ENCODE measurements at places on chromosomes 2 and 18.

DNA sequence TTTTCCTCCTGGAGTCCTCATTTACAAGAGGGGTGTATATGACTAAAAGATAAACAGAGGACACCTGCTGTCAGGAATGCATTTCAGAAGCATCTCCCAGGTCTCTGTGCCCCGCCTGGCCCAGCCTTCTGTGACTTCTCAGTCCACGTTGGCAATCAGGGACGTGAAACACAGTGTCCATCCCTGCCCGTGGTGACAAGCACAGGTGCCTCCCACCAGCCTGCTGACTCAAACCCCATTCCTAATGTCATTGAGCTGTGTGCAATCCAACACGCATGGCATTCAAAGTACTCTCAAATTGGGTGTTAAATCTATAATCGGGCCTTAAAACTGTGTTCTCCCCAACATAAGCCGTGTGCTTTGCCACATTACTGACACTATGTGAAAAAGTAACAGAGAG is 343.2 kb downstream of the EIPR1 start:
- no peak for DNase-seq

- DNase-seq, result no peak
Measured at GRCh38 chr18:12336171-12336613, 28.2 kb downstream of the TUBB6 start.

- DNase-seq, result no peak
Measured at GRCh38 chr2:134150760-134151159, 103.1 kb upstream of the MGAT5 start.

DNA sequence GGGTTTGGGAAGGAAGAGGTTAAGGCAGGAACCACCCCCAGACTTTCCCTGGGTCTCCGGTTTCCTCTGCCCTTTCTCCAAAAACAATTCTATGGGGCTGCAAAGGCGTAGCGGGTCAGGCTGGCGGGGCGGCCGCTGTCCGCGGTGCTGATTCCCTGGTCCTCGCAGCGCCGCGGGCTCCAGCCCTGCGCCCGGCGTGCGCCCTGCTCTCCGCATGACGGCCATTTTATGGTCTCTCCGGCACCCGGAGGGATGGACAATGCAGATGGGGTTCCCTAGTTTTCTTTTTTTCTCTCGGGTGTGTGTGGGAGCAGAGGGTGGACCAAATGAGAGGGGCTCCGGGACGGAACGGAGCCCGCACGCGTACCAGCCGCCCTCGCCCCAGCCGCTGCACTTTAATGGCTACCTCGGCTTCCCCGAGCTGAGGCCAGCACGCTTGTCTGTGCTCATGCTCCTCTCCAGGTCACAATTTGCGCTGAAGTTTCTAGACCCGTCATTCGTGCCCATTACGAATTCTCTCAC is 1.6 kb downstream of the ST8SIA3 start:
- DNase-seq, result no peak

GRCh38 chr2:106561356-106561755 is 74.2 kb downstream of the CD8B2 start:
- no peak for DNase-seq

DNA sequence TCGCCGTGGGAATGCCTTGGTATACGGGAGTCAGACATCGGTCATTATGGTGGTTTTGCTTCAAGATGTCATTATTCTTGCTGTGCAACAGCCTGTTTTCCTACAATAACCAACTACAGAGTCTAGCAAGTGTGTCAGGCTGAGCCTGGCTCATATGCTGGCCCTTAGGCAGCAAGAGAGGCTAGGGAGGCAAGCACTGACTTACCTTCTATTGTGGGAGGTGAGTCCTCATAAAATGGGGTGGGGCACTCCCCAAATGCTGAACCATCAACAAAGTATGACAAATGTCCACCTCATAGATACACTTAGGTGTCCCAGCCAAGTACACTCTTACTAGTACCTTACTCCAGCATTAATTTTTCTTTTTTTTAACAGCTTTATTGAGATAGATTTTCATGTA is 77.0 kb upstream of the ATL2 start:
- no peak for DNase-seq

GRCh38 chr2:460861-461260 is 173.0 kb upstream of the ALKAL2 start:
- DNase-seq, result no peak

DNA sequence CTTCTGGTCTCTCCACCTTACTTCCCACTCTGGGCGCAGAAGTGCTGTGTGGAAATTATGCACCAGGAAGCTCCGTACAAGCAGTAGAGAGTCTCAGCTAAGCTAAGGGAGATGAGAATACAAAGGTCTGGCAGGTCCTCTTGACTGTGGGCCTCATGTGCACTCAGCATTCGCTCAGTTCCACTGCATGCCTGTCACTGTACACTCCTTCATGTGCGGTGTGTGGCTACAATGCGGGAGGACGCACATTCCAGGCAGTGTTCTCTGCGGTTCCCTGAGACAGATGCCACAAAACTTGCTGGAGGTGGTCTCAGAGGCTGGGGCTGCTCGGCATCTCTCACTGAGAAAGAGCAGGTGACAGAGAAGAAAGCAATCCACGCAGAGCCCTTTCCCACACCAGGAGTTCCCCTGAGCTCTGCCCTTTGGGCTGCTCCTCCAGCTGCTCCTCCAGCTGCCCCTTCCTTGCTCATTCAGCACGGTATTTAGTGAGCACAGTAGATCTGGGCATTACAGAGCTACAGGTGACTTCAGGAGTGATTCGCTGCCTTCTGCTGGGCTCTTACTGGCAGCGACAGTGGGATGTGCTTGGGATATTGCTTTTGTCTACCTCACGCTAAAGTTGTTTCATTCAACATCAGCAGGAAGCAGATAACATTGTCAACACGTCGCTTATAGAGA is 176.6 kb downstream of the SH3RF3 start:
- DNase-seq, result no peak

GRCh38 chr18:11004294-11004693 is 145.1 kb downstream of the PIEZO2 start:
- DNase-seq, result no peak

- no peak for DNase-seq
Measured at GRCh38 chr2:173607606-173608311, 253.1 kb downstream of the CDCA7 start.

GRCh38 chr2:211133766-211134165 is 577.4 kb downstream of the CPS1 start:
- no peak for DNase-seq

DNA sequence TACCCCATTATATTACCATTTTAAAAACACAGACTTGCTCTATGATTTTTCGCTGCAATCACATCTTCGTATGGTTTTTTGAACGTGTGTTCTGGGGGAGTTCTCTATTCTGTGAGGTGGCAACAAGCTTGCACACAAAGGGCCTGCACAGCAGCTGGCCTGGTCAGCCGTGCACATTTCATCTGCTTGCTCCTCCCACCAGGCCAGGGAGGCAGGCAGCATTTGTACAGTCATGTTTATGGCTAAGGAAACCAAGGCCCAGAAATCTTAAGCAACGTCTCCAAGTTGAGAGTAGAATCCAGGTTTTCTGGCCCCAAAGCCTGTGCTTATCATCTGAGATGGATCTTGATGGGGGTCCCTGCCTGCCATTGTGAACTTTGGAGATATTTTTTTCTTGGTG is 106.4 kb upstream of the SMIM21 start:
- no peak for DNase-seq

- no peak for DNase-seq
Measured at GRCh38 chr2:109230941-109231420, 102.0 kb downstream of the SH3RF3 start.

GRCh38 chr2:13522917-13523821 is 806.4 kb downstream of the TRIB2 start:
- DNase-seq, result no peak

DNA sequence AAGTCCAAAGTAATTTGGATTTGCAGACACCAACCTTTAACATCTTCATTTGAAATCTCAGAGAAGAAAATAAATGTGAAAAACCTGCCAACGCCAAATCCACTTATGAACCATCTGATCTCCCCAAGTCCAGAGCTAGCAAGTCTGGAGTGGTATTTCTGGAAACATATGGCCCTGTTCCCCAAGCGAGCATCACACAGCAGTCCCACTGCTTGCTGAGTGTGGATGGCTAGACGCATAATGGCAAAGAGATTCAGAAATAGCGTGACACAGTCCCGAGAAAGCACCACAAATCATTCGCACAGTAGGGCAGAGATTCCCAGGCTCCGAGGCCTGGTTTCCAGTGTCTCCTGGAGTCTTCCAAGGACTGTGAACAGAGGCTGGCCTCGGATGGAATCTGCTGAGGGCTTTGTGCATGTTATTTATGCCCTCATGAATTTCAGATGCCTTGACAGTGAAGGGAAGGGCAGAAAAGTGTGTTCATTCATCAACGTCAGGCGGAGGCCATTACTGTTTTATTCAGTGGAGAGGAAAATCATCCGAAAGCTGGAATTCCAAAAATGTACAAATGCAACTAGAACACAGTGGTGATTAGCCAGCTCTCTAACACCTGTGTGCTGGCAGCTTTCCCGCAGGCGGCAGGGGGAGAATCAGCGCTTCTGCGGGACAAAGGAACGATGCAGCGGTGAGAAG is 417.0 kb downstream of the EIPR1 start:
- no peak for DNase-seq

GRCh38 chr18:42047721-42048120 is 92.7 kb downstream of the PIK3C3 start:
- DNase-seq, result no peak

DNA sequence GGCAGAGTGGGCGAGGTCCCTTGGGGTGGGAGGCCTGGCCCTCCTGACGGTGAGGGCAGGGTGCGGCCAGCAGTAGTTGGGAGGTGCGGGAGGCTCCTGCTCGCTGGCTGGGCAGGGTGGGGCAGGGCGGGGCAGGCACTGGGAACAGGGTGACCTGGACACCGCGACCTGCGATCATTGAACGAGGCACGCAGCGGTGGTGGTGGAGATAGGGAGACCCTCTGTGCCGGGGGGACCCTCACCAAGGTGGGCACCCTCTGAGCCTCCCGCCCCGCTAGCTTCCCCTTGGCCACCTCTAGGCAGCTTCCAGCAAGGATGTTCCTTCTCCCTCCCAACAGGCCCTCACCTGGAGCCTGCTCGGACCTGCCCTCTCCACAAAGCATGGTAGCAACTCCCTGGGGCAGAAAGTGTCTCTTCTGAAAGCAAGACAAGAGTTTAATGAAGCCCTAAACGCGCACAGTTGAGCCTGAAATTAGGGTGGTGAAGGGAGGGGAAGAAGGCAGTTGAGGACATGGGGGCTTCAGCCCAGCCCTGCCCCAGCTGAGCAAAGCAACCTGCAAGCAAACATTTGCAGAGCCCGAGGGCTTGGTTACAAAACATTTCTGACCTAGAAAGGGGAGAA is 15.4 kb upstream of the FOSL2 start:
- no peak for DNase-seq

DNA sequence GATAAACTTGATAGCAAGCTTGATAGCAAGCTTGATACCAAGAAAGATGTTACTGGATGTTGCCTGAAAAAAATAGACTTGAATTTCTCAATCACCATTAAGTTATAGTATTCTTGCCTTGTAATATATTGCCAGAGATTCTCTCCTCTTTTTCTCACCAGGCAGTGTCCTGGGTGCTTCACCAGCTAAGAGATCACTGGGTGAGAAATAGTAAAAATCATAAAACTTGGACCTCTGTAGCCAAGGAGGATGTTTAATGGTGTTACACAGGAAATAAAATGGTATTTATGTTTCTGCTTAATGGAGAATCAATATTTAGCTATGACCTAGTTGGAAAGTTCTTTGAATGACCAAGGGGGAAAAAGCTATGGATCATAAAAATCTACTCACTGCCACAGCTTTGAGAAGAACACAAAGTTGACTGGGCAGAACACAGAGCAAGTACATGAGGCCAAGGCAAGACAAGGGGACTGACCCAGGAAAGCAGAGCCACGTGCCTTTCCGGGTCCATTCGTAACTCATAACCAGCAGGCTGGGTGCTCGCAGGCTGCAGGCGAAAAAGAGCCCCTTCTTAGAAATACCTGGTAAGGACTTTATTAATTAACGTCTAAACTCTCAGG is 129.4 kb upstream of the HNMT start:
- no peak for DNase-seq

DNA sequence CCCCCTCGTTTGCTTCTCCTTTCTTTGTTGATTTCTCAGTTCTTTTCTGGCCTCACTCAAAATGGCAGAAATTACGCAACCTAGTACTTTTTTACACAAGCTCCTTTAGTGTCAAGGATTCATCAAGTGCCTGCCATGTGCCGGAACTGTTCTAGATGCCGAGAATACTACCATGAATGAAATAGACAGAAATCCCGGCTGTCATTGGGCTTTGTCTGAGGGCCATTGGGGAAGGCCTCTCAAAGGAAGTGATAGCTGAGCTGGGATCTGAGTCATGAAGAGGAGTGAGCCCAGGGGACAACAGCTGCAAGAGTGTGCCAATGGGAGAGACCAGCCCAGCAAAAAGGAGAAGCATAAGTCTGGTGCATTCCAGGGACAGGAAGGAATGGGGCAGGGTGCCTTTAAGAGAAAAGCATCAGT is 34.3 kb upstream of the PPP1CB start:
- DNase-seq, result no peak

GRCh38 chr2:202757339-202757738 is 114.2 kb downstream of the ICA1L start:
- DNase-seq, result no peak

DNA sequence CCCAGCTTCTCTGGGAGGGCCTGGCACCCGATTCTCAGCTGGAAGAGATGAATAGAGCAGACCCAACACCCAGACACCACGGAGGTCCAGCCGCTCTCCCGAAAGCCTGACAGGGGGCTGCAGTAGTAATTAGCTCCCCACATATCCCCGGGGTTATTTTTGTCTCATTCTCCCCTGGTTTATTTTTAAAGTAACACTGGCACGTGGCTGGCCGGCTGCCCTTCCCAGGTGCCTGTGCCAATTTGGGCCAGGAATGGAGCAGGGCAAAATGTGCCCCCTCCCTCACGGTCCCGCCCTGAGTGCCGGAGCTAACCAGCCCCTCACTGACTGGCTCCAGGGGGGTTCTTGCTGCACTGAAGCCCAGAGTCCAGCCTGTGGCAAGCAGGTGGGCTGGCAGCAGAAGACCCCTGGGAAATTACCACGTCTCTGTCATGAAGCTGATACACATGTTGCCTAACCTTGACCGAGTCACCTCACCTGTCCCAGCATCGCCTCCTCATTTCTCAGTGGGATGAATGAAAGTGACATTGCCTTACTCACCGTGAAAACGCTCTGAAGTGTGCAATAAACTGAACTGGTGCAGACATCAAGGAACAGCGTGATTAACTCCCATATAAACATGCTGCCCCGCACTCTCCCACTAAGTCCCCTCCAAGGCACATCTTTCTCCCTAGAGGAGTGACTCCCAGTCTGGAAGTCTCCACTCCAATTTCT is 18.4 kb downstream of the KCNK3 start:
- no peak for DNase-seq

GRCh38 chr2:37740164-37740739 is 68.8 kb upstream of the CDC42EP3 start:
- DNase-seq, result no peak

- no peak for DNase-seq
Measured at GRCh38 chr2:182072861-182073260, 87.2 kb downstream of the PPP1R1C start.

GRCh38 chr2:201978986-201979385 is 54.7 kb upstream of the FZD7 start:
- DNase-seq, result no peak

DNA sequence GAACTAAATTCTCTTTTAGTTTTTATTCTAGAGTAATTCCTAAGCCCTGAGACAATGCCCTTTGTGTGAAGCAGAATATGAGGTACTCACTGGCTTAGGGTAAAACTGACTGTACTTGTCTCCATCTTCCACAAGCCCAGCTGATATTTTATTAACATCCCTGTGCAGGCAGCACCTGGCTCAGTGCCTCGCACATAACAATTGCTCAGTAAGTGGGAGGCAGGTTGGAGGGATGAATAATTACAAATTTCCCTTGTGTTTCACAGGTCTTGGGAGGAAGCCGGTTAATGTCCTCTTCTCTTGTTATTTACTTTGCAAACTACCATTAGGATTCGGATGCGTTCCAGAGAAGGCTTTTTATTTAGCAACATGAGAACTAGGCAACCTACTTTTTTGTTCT is 249.8 kb upstream of the FSHR start:
- DNase-seq, result no peak

Measured in activated CD8-positive, alpha-beta memory T cell treated with anti-CD3 and anti-CD28 coated beads for 4 hours (primary cell).